ENCODE measurements at places on chromosomes 13 and 19.
A peak's percentile ranks its signal among the peaks of the same experiment; 100 is the strongest.

DNA sequence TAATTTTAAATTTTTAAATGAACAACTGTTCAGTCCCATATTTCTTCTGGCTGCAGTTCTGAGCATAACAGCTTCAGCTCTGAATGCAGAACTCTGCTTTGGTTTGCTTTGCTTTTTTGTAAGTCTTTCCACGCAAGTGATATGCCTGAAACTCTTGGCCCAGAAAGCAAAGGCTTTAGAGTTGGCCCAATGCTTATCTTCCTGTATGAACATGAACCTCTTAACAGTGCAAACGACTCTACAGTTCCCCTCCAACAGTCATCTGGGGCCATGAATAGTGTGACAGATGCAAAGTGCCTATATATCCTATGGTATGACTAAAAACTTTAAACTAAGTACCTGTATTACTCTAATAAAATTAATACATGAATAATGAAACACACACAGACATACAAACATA, 14.7 kb downstream of the ZNF112 start:
- no peak for DNase-seq

DNA sequence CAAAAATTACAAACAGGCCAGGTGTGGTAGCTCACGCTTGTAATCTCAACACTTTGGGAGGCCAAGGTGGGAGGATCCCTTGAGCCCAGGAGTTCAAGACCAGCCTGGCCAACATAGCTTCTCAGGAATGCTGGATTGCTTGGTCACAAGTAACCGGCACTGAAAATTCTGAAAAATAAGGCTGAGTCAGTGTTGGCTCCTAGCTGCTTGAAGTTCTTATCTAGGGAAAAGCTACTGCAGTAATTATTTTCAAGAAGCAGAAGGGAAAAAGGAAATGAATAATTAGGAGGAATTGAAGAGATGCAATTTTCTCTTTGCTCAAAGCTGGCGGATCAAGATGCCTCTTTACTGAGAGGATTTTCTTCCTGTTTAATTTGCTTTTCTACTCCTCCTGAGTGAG, 75.0 kb upstream of the GTF3A start:
- no peak for DNase-seq

DNA sequence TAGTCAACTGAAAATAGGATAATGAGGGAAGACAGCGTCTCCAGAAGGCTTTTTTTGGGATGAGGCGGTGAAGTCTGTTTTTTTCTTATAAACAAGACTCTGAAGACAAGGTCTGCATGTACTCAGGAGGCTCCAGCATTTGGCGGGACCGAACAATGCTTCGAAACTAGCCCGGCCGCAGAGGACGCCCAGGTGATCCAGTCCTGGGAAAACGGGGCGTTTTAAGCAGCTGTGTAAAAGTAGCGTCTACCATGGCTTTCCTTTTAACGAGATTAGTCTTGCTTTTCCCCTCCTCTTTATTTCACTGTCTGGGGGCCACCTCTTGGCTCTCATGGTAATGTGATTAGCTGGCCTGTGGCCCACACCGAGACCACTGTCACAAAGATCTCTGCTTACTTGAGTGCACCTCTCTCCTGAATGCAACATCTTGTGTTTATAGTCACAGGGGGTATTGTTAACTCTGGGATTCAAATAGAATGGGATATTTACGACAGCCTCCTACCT, 29.4 kb upstream of the GTF3A start:
- DNase-seq: no peak

DNA sequence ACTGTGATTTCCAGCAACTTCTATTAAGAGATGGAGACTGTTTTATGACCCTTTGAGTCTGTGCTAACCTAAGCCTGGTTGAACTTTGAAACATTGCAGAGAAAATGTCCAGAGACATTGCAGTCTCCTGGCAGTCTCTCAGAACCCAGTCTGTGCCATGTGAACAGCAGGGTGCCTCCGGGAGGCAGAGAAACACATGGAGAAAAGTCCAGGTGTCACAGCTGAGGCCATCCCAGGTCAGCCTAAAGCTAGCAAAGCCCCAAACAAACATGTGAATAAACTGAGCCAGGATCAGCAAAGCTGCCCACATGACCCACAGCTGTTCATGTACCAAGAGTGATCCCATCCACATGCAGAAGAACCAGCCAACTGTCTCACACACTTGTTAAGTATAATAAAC, 7.8 kb downstream of the CYP4F11 start:
- no peak for DNase-seq

DNA sequence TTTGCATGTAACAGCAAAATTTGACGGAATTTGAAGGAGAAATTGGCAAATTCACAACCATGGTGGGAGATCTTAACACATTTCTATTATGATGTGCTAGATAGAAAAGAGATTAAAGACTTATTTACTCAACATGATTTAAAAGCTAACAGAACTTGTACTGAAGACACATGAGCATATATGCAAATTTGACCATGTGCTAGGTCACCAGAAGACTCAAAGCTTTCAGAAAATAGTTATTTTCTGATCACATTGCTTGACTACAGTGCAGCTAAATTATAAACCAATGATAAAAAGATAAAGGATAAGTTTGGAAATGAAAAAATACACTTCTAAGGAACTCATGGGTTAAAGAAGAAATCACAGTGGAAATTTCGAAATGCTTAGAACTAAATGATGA, 9.1 kb downstream of the GPR183 start:
- DNase-seq: no peak

DNA sequence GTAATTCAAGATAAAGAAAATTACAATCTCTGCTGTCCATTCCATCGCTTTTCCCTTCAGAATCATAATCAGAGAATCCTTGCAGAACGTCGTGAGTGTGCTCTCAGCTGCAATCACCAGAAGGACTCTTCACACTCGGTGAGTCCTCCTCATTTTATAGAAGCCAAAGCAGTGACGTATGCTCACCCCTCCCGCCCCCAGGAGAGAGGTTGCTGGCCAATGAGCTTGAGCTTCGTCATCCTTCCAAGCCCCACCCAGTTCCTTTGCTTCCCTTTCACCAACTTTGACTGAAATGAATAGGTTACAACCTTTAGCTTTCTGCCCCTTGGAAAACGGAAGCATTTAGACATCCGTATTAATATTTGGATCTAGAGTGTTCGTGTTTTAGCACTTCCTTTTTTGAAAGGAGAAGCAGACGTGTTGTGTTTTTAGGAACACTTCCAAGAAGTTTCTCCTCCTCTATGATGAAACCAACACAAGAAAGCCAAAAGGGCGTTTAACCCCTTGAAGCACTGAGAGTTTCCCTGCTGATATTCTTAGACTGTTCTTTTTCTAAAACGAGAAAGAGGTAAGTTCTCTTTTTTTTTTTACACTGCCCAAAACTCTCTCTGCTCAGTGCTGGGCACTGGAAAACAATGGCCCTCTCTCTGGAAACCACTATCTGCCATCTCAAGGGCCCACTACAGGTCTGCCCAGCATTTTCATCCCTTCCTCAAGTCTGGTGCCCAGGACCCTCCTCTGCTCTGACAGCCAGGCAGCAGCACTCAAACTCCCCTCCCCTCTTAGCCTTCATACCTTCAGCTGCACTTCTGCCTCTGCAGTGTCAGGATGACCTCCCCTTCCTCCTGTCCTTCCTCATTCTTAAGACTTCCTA, 44.3 kb upstream of the CEACAM21 start:
- DNase-seq: peak; percentile 32

DNA sequence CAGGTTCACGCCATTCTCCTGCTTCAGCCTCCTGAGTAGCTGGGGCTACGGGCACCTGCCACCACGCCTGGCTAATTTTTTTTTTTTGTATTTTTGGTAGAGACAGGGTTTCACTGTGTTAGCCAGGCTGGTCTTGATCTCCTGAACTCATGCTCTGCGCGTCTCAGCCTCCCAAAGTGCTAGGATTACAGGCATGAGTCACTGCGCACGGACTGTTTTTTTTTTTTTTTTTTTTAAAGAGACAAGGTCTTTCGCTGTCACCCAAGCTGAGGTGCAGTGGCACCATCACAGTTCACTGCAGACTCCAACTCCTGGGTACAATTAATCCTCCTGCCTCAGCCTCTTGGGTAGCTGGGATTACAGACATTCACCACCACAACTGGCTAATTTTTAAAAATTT, 8.2 kb upstream of the ADAMTS10 start:
- no peak for DNase-seq

DNA sequence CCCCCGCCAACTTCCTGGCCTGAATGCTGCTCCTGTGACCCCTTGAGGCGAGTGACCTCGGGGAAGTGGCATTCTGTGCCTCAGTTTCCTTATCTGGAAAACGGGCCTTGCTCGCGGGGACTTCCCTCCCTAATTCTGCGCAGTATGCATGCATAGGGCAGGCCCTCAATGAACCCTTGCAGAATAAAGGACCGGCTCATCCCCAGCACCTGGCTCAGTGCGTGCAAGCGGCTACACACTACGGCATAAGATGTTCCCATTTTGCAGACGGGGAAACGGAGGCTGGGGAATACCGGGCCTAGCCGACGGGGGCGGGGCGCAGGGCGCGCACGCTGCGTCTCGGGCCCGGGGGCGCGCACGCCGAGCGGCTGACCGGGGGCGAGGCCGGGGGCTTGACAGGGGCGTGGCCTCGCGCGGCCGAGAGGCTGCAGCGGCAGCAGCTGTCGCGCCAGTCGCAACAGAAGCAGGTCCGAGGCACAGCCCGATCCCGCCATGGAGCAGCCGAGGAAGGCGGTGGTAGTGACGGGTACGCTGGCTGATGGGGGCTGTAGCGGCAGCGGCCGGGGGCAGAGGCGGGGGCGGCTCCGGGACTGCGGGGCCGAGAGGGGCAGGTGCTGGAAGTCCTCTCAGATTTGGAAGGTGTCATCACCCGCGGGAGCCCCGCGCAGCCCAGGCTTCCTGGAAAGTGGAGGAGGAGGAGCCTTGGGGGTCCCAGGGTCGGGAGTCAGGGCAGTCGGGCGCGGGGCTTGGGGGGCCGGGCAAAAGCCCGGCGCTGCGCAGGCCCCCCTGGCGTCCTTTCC, at the start of gene PGPEP1:
PGPEP1 (plus strand) TSS at position 409 of the 800 bp plus-strand sequence; CDS start at position 493, 84 bp downstream.
- peak; percentile 61 for DNase-seq

- no peak for DNase-seq
These were observed 1697.2 kb upstream of the PCDH20 start for GRCh38 chr13:63112799-63113395.

- DNase-seq: no peak
These were observed 432 bp downstream of the ZNF611 start for GRCh38 chr19:52734331-52734892.

DNA sequence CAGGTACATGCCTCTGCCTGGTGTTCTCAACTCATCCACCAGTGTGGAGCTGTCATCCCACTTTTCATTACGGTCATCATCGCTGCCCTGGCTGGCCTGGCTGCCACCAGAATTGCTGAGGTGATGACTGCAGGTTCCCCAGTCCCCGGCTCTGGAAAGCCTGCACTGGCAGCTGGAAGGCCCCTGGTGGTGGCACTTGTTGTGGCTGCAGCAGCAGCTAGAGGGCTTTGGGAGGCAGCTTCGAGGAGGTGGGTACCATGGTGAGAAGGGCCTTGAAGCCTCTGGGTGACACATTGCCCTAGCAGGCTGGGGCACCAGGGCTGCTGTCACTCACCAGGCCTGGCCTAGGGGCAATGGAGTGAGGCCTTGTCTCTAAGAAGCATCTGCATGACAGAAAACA, 25.3 kb upstream of the ZNF14 start:
- DNase-seq: no peak

Measured in fibroblast of skin of abdomen (primary cell).